Activated CD8-positive, alpha-beta memory T cell treated with anti-CD3 and anti-CD28 coated beads for 24 hours (primary cell): ENCODE measurements at places on chromosomes 6 and 20.

- DNase-seq: peak; percentile 88
These were observed 4.5 kb upstream of the EBF4 start for GRCh38 chr20:2688041-2688591.

GRCh38 chr20:46699651-46700359, 9.6 kb upstream of the SLC2A10 start:
- peak; percentile 15 for DNase-seq

DNA sequence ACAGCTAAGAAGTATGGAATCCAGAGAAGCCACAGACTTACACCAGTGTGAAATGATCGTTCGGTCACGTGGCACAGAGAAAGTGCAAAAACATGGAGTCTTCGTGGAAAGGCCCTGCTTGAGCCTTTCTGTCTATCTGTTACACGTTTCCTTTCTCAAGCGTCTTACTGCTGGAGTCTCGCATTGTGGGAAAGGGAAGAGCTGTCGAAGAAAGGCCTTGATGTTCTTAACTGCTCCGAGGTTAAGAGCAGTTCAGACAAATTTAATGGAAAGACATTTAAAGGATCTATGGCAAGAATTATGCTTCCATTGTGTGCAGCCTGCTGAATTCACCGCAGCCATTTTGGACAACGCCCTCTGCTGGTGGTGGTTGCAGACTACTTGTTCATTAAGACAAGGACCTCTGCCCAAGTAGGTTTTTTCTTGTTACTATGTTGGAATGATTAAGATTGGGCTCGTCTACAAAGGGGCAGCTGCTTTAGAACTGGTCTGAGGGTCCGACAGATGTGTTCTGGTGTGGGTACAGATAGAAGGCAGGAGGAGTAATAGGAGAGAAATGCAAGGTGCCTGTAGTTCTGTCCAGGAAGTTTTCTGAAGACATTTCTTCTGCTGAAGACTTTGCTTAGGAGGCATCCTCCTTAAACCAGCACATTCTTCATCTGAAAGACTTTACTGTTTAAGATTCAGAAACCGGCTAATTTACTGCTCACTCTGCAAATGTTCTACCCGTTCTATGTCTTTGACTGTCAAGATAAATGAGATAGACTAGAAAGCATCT, 24.7 kb upstream of the CCN6 start:
- peak; percentile 85 for DNase-seq

DNA sequence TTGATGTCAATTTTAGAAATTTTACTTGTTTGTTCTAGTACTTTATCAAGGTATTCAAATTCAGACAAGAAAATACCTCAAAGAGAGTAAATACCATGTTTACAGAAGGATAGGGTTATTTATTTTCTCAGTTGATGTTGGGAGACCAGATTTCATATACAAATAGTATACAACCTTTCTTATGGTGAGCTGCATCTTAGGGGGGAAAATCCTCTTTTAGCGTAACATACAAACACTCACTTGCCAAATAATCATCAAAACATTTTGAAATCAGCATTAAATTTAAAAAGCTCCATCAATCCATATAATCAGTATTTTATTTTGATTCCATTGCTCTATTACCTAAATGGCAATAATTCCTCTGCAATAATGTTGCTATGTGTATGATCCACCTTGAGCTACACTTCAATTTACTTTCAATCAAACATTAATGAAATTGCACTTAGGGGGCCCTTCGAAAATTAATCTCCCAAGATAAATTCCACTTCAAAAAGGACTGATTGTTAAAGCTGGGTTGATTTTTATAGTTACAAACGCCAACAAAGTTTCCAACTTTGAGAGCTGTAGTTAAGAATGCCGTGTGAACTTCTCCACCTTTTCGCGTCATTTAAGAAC, 2.2 kb downstream of the NKX2-4 start:
- DNase-seq: no peak

- DNase-seq: no peak
These were observed 26.3 kb downstream of the C6orf89 start for GRCh38 chr6:36912030-36912454.

- DNase-seq: no peak
These were observed 2.6 kb downstream of the FASTKD5 start for GRCh38 chr20:3156811-3157619.

GRCh38 chr6:37490536-37491170, 9.0 kb downstream of the CCDC167 start:
- DNase-seq: no peak

GRCh38 chr6:33802186-33802958, 1.4 kb downstream of the MLN start:
- DNase-seq: no peak

- no peak for DNase-seq
These were observed 82.7 kb upstream of the TOP1 start for GRCh38 chr20:40945754-40946450.

DNA sequence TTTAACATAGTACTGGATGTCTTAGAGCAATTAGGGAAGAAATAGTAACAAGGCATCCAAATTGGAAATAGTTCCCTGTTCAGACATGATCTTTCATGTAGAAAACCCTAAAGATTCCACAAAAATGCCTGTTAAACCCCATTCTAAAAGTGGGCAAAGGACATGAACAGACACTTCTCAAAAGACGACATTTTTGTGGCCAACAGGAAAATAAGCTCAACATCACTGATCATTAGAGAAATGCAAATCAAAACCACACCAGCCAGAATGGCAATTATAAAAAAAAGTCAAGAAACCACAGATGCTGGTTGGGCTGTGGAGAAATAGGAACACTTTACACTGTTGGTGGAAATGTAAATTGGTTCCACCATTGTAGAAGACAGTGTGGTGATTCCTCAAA, 109.9 kb upstream of the MOCS1 start:
- no peak for DNase-seq

DNA sequence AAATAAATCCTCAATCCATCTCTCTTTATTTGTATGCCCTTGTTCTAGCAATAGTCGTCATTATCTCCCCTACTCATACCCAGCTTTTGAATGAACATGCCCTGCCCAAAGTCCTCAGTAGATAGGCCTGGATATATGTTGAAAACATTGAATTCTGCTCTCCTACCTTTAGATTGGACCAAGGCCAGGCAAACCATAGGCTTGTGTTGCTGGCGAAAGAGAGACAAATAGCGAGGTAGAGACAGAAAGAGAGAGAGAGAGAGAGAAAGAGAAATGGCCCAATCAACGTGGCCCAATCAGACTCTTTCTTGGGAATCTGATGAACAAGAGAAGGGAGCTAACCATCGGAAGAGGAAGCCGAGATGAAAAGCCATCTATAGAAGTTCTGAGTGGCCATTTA, 45.2 kb downstream of the NEDD9 start:
- DNase-seq: no peak

- DNase-seq: no peak
These were observed 197.3 kb downstream of the CENPW start for GRCh38 chr6:126537061-126537816.

DNA sequence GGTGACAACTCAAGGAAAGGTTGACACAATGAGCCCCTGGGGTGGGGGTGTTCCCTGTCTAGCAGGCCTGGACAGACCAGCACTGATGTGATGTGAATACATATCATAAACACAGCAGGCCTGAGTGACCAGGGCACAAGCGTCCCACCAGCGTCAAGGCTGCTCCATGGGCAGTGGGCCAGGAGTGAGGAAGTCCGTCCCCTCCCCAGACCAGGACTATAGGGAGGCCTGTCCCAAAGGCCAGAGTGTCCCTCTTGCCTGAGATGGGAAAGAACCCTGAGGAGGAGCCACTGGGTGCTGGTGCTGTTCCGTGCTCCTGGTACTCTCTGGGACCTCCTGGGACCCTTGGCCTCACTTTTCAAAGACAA, 44.6 kb downstream of the RRBP1 start:
- no peak for DNase-seq

DNA sequence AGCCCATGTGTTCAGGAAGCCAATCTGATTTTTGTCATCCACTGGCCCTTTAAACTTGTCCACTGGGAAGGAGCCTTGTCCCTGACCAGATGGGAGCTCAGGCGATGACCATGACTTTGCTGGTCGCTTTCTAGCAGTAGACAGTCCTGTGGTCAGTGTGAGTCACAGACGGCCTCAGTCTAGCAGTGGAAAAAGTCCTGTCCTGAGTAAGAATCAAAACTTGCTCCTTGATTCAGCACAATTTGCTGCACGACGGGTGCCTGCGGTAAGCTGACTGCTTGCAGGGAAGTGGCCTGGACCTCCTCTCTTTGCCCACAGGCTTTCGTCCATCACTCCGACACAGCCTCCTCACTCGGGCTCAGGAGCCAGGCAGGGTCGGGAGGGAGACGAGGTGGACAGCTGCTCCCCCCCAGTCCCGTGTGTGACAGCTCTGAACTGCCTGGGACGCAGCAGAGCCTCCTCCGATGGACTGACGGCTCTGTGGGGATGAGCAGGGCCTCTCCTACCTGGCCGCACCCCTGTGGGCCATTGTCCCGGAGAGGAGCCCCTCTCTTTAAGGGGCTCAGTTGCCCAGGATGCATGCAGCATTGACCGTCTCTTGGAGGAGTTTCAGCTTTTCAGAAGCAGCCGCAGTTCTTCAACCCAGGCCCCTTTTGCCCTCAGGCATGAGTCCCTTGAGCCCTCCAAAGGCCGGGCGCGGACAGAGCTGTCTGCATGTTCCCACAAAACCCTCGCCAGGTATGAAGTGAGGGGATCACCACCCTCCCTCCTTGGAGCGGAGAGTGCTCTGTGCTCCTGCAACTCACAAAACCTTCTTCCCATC, 209.2 kb downstream of the ANKRD60 start:
- DNase-seq: no peak

DNA sequence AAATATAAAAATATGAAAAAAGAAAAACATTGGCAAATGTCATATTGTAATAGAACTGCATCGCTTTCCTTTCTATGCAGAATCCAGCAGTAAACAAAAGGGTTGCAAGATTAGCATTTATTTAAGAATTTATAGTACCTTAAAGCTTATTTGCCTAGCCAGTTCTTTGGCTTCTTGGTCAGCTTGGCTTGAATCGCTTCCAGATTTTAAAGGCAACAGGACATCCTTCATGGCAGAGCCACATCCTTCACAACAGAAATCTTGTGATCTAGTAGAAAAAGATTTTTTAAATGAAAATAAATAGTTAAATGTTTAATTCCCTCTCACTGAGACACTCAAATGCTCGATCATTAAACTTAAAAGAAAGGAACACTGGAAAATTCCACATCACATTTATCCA, 17.4 kb downstream of the UBE2J1 start:
- no peak for DNase-seq

DNA sequence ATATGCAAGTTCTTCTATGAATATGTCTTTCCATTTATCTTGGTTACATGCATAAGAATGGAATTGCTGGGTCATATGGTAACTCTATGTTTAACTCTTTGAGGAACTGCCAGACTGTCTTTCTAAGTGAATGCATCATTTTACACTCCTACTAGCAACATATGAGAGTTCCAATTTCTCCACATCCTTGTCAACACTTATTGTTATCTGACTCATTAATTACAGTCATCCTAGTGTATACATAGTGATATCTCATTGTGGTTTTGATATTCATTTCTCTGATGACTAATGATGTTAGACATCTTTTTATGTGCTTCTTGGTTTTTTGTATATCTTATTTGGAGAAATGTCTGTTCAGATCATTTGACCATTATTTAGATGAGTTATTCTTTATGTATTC, 96.7 kb upstream of the LAMP5 start:
- no peak for DNase-seq

GRCh38 chr6:5034328-5034727, 30.5 kb upstream of the RPP40 start:
- DNase-seq: no peak

- no peak for DNase-seq
These were observed 89.0 kb downstream of the ADGRB3 start for GRCh38 chr6:68724060-68724459.

DNA sequence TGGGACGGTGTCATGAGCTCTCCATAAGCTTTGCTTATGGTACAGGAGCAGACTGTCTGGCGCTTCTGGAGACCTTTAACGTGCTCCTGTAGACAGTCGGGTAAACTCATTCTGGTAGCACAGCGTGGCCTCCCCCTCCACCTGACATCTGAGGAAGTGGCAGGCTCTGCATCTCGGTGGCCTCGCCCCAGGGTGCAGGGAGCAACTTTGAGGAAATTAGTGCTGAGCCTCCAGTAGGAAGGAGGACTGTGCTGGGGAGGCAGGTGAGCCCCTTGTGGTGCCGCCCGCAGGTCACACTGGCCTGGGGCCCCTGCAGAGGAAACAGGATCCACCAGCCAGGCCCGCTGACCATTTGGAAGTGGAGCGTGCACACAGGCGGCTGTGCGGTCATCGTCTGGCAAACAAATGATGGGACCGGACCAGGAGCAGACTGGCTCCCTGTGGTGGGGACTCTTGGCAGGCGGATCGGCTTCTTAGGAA, 57.9 kb downstream of the SYNJ2 start:
- no peak for DNase-seq

DNA sequence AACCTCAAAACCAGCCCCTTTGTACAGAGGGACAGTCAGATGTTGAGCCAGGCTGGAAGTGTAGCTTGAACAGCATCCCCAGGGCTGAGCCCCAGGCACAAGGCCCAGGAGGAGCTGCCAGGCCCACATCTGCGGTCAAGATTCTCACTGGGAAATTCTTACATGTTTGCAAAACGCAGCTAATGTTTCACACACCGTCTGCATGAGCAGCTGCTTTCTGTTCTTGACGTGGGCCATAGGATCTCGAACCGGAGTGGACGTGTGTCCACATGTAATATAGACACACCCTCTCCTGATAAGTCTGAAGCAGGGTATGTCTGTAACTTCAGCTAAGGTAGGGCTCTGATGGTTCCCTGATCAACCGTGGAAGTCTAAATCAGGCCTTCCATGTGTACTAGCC, 41.3 kb upstream of the TRAF3IP2 start:
- DNase-seq: no peak

DNA sequence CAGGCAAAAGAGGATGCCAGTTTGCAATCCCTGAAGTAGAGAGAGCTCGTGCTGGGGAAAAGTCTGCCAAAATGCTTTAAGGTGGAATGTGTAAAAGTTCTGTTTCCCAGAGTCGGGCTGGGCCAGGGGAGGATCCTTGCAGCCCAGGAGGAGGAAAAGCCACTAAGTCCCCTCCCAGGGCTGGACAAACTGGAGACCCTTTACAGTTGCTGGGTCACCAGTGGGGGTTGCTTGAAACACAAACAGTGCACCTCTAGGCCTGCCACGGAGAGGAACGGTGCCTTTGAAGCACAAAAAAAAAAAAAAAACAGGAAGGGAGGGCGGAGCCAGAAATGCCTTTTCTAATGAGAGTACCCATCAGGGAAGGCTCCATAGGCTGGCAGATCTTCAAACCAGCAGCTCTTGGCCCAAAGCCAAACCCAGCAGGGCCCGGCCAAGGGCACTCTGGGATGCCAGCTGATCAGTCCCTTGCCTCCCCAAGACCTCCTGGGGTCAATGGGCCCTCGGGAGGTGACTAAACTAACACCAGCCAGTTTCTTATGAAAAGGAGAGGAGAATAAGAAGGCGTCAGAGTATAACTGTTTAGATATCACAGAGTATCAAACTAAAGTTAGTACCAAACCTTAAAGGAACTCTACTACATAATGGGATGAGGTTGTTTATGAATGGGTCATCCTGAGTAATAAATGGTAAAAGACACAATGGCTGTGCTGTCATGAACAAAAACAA, 23.7 kb downstream of the HLA-A start:
- DNase-seq: peak; percentile 73

DNA sequence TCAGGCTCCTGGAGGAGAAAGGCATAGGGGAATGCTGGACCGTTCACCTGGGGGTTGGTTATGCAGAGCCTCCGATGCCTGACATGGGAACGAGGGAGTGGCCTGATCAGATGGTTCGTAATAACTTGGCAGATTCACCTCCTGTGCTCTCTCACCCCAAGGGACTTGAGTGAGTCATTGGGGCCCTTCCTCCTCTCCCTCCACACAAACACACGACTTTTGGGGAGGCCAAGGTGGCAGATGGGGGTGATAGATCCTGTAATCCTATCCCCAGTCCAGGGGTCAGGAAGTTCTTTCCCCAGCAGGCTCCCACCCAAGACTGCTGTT, 45.6 kb upstream of the ARFGEF2 start:
- DNase-seq: no peak

- DNase-seq: no peak
These were observed 613.2 kb upstream of the FLRT3 start for GRCh38 chr20:14950633-14951032.
